Upper lobe of left lung (tissue), 6 donors: ENCODE measurements at places on chromosomes 11 and 22. TPM values are rescaled to one million over a fixed set of nuclear protein-coding genes. Genes with fewer than 3 reads are reported as not detected.

DNA sequence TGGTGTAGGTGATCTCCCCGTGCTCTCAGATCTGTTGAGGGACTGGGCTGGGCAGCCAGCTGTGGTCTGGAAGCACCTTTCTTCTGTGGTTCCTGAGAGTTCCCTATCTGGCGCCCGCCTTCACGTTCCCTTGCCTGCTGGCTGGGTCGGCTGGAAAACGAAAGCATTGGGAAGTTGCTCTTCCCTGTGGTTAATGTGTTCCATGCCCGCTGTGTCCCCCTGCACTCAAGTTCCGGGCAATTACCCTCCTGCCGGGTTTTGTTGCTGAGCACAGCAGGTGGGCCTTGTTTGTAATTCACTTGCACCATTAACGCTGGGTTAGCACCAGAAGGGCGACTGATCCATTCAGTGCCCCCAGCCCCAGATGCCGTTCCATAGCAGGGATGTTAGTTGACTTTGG, 134.1 kb downstream of the GRIK4 start:
- no peaks in the 10 kb centered on the region for H3K27me3 ChIP-seq
- no peak overlapping the region for H3K27ac ChIP-seq
- H3K36me3 ChIP-seq: no peaks in the 10 kb centered on the region
- H3K4me1 ChIP-seq: no peaks in the 10 kb centered on the region
- no peak for DNase-seq
- H3K4me3 ChIP-seq: no peak overlapping the region

GRCh38 chr11:86278226-86278625, 23.8 kb upstream of the HIKESHI start:
- peaks cover 4% of the 10 kb centered on the region for H3K4me1 ChIP-seq
- H3K27me3 ChIP-seq: no peaks in the 10 kb centered on the region
- H3K27ac ChIP-seq: no peak overlapping the region
- no peaks in the 10 kb centered on the region for H3K36me3 ChIP-seq

- H3K4me1 ChIP-seq: peaks cover 5% of the 10 kb centered on the region
- no peaks in the 10 kb centered on the region for H3K27me3 ChIP-seq
- DNase-seq: no peak
- H3K36me3 ChIP-seq: no peaks in the 10 kb centered on the region
- no peak overlapping the region for H3K4me3 ChIP-seq
These were observed 5.7 kb upstream of the ABTB2 start for GRCh38 chr11:34363363-34364084.

RBM4B gene
- 12.1 TPM for total RNA-seq

TTC36 gene
- total RNA-seq: 1.4 TPM

OR8G5 gene
- total RNA-seq: 0.64 TPM

C11orf87 gene
- not detected for total RNA-seq

SEC14L6 gene
- 11.4 TPM for total RNA-seq

DLG2 gene
- 8.4 TPM for total RNA-seq

DNA sequence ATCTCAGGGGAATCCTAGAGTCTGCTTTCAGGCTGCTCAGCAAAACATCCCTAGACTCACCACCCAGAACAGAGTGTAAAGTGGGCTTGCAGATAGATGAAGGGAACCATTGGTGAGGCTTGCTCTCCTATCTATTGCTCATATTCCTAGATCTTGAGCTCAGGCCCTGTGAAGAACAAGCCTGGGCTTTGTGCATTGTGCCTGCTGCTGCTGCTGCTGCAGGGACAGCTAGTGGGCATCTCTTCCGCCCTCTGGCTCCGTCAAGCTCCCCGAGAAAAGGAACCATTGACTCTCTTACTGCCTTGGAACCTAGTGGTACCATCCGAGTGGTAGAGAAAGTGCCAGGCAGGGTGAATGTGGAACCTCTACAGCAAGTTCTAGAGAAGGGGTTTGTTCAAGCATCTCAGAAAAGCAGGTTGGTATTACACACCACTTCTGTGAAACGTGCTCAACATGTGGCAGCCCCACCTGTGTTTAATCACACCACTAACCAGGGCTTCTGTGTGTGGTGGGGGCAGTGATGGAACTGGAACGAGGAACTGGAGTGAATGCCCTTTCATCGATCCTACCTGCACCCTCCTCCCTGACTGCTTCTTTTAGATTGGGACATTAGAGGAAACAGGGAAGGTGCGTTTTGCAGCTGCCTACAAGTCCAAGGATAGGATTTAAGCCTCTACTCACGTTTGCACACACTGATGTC, 4.4 kb downstream of the BACE1-AS start:
- no peaks in the 10 kb centered on the region for H3K27me3 ChIP-seq
- H3K4me3 ChIP-seq: no peak overlapping the region
- H3K27ac ChIP-seq: no peak overlapping the region
- no peak for DNase-seq

DNA sequence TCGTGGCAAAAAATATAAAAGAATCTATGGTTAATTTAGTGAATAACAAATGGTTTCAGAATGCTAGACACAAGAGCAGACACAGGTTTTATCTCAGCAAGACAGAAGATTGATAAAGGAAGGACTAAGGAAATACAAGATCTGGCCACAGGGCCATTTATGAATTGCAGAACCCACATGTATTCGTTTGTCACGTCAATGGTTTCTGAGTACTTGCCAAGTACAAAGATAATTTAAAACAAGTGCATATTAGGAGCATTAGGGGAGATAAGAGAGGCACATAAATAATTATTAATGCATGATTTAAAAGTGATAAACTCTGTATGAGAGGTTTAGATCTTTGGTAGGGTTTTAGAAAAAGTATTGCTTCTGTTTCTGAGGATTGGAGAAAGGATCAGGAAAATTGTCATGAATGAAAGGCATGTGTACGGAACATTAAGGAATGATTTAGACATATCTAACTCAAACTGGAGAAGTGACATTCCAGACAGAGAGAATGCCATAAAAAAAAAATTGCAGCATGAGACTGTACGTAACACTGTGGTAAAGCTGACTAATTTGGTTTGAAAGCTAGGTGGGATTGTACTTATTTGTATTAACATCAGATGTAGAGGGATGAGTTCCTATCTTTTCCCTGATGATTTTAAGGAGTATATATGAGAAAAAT, 727.1 kb downstream of the NELL1 start:
- H3K27ac ChIP-seq: no peak overlapping the region
- no peaks in the 10 kb centered on the region for H3K27me3 ChIP-seq
- no peak overlapping the region for H3K4me3 ChIP-seq

DNA sequence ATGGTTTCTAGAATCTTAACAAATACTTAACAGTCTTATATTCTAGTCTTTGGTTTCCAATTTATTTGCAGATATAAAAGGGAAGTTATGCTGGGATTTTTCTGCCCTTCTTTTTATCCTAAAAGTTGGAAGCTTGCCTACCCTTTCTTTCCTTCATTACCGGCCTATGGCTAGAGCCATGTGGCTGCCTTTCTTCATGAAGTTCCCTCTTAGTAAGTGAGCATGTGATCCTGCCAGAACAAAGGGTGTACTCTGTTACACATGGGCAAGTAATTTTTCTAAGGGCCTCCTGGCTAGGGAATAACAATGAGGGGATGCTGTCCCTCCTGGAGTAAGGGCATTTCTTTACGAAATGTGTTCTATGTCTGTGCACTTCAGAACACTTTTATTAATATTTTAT, 252.1 kb upstream of the PITPNB start:
- DNase-seq: no peak
- no peaks in the 10 kb centered on the region for H3K27me3 ChIP-seq
- no peak overlapping the region for H3K4me3 ChIP-seq
- H3K36me3 ChIP-seq: no peaks in the 10 kb centered on the region

GRCh38 chr11:19316434-19316833, 75.7 kb upstream of the E2F8 start:
- H3K4me1 ChIP-seq: peaks cover 5% of the 10 kb centered on the region
- DNase-seq: peak; percentile 17
- H3K4me3 ChIP-seq: no peak overlapping the region
- no peak overlapping the region for H3K27ac ChIP-seq
- H3K36me3 ChIP-seq: no peaks in the 10 kb centered on the region
- no peaks in the 10 kb centered on the region for H3K27me3 ChIP-seq

GRCh38 chr11:107179829-107180228, 161.6 kb upstream of the GUCY1A2 start:
- no peak overlapping the region for H3K27ac ChIP-seq
- H3K4me1 ChIP-seq: no peaks in the 10 kb centered on the region
- H3K36me3 ChIP-seq: no peaks in the 10 kb centered on the region
- no peak for DNase-seq
- no peaks in the 10 kb centered on the region for H3K27me3 ChIP-seq

GRCh38 chr11:111514216-111515031, at the start of gene HOATZ:
HOATZ (plus strand) TSS chr11:111514778; CDS start chr11:111514785, 7 bp downstream.
- peaks cover 11% of the 10 kb centered on the region for H3K4me1 ChIP-seq
- no peaks in the 10 kb centered on the region for H3K36me3 ChIP-seq
- H3K4me3 ChIP-seq: peak within 1 kb of the TSS; percentile 11
- no peak within 1 kb of the TSS for H3K27ac ChIP-seq
- H3K27me3 ChIP-seq: no peaks in the 10 kb centered on the region
- peak; percentile 75 for DNase-seq

DNA sequence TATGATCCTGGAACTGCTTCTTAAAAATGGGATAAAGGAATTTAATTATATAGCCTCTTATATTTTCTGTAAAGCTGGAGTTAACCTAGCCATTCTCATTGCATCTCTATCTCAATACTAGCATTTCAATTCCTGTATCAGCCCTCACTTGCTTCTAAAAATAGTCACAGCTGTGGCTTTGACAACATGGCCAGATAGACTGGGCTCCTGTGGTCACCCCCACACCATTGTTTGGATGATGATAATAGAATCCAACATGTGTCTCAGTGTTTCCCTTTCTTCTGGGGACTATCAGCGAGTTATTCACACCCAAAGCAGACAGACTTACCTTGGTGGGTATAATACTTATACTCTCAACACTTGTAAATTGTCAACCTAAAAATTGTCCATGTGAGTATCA, 6.9 kb downstream of the VWA5A start:
- H3K4me1 ChIP-seq: no peaks in the 10 kb centered on the region
- H3K27ac ChIP-seq: no peak overlapping the region
- H3K4me3 ChIP-seq: no peak overlapping the region
- DNase-seq: no peak

DNA sequence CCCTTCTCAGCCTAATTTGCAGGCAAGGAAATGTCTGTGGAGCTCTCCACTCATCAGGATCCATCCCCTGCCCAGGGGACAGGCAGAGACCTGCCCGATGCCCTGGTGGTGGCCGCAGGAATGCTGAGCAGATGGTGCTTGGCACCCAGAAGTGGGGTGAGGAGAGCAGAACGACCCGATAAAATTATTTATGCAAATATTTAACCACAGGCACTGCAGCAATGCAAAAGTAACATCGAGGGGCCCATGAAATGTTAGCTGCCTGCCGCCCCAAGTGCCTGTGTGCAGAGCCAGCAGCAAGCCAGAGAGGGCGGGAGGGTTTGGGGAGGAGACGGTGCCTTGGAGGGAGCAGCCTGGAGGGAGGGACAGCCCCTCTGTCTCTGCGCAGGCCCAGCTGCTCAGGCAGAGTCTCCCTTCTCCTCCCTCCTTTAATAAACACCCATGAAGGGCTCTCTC, 205.5 kb downstream of the CTTN start:
- H3K4me1 ChIP-seq: peaks cover 13% of the 10 kb centered on the region
- no peak for DNase-seq
- no peaks in the 10 kb centered on the region for H3K36me3 ChIP-seq
- H3K27me3 ChIP-seq: no peaks in the 10 kb centered on the region
- H3K27ac ChIP-seq: no peak overlapping the region

DRD2 gene
- total RNA-seq: not detected

SLC22A6 gene
- total RNA-seq: not detected

- no peaks in the 10 kb centered on the region for H3K36me3 ChIP-seq
- H3K4me1 ChIP-seq: no peaks in the 10 kb centered on the region
- no peak for DNase-seq
These were observed 8.2 kb upstream of the LAYN start for GRCh38 chr11:111532365-111532709.

GRCh38 chr11:92387859-92388258, 163.2 kb downstream of the FAT3 start:
- H3K27ac ChIP-seq: no peak overlapping the region
- no peak for DNase-seq
- H3K4me3 ChIP-seq: no peak overlapping the region
- H3K27me3 ChIP-seq: no peaks in the 10 kb centered on the region
- H3K36me3 ChIP-seq: no peaks in the 10 kb centered on the region

DNA sequence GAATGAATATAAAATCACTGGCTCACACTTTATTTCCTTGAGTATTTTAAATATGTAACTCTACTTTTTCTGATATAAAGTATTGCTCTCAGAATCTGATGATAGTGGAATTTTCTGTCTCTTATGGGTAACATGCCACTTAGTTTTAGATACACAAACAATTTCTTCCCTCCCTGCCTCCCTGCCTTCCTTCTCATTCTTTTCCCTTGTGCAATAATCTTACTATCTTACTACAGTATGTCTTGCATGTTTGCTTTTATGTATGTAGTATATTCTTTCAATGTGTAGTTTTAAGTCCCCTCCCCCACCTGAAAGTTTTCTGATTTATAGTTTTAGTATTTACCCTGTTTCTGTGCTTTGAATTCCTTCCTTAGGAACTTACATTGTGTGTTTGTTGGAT, 48.4 kb downstream of the INSC start:
- DNase-seq: no peak
- no peak overlapping the region for H3K27ac ChIP-seq
- H3K4me1 ChIP-seq: no peaks in the 10 kb centered on the region
- H3K4me3 ChIP-seq: no peak overlapping the region

- no peak for DNase-seq
- H3K36me3 ChIP-seq: no peaks in the 10 kb centered on the region
- H3K27ac ChIP-seq: no peak overlapping the region
- H3K4me3 ChIP-seq: no peak overlapping the region
- H3K4me1 ChIP-seq: no peaks in the 10 kb centered on the region
These were observed 43.2 kb downstream of the ST3GAL4 start for GRCh38 chr11:126398721-126399120.

RPS6KA4 gene
- 45.2 TPM for total RNA-seq

DNA sequence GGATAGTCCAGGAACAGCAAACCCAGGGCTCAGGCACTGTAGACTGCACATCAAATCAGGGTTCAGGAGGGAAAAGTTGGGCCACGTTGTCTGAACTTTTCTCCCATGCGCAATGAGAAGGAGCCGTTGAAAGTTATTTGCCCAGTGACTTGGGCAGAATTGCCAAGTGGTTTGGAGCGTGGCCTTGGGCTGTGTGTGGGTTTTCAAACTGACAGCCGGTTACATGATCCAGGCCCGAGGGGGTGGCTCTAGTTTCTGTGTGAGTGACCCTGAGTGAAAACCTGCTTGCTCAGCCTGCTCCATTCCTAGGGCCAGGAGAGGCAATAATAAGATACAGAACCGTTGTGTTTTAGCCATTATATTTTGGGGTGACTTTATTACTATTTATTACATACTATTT, 20.3 kb downstream of the MB start:
- no peak overlapping the region for H3K27ac ChIP-seq
- H3K4me1 ChIP-seq: peaks cover 4% of the 10 kb centered on the region
- no peak overlapping the region for H3K4me3 ChIP-seq

GRCh38 chr22:24592058-24592850, 619 bp downstream of the LRRC75B start:
- peak overlapping the region; percentile 59 for H3K4me3 ChIP-seq
- H3K27ac ChIP-seq: peak overlapping the region; percentile 81
- peaks cover 17% of the 10 kb centered on the region for H3K4me1 ChIP-seq
- no peaks in the 10 kb centered on the region for H3K27me3 ChIP-seq

ZP1 gene
- not detected for total RNA-seq
